ENCODE measurements at places on chromosomes 12 and 14.

DNA sequence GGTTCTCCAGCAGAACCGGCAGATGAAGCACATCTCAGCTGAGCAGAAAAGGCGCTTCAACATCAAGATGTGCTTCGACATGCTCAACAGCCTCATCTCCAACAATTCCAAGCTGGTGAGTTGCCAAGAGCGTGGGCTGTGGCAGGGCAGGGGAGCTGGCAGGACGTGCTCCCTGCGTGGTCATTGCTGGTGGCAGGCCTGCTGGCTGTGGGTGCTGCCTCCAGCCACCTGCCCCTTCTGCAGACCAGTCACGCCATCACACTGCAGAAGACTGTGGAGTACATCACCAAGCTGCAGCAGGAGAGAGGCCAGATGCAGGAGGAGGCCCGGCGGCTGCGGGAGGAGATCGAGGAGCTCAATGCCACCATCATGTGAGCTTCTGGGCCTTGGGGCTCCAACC, 35.8 kb downstream of the IL31 start:
- no peak for DNase-seq

GRCh38 chr12:1533205-1533601, 61.2 kb downstream of the FBXL14 start:
- no peak for DNase-seq

DNA sequence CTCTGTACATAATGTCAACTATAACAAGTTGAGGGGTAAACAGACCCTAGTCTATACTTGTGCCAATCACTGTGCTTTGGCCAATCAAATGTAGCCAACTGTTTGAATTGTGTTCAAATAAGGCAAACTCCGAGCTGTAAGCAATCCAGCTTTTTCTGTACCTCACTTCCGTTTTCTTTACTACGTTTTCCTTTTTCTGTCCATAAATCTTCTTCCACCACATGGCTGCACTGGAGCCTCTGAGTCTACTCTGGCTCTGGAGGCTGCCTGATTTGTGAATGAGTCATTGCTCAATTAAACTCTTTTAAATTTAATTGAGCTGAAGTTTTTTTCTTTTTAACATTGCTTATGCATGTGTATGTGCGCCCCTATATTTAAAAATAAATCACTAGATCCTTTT, 29.7 kb downstream of the CLEC1A start:
- DNase-seq = peak; percentile 58

- no peak for DNase-seq
Measured at GRCh38 chr14:23933108-23933741, 20.3 kb upstream of the DHRS4 start.

DNA sequence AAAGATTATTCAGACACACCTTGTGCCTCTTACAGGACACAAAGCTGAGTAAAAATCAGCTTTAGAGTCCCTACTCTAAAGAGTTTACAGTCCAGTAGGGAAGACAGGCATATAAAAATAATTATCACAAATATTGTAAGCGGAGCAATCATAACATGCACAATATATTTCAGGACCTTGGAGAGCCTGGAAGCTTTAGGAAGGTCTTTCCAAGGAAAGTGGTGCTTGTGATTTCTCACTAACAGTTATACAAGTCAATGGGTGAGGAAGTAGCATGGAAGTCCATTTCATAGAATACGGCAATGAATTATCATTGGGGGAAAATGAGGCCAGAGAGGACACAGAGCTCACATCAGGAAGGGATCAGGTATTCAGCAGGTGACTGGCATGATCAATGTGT, 268.3 kb downstream of the C12orf50 start:
- no peak for DNase-seq

DNA sequence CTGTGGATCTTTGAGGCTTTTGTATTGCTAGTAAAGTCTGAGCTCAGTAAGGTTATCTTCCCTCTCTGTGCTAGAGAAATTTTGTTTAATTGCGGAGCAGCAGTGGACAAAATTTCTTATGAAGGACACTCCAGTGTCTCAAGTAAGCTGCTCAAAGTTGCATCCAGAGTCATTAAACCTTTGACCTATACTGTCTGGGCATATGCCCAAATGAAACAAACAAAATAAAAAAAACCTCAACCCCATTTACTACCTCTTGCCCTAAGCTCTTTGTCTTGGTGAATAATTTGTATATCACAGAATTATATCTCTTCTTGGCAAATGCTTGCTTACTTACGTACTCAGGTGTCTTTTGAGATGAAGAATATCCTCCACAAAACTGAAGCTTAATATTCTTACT, 465.2 kb downstream of the SOX5 start:
- DNase-seq = no peak

GRCh38 chr14:88829188-88829587, 4.7 kb downstream of the TTC8 start:
- DNase-seq = peak; percentile 11

- peak; percentile 6 for DNase-seq
Measured at GRCh38 chr12:103455020-103455763, 40.6 kb downstream of the C12orf42 start.

- no peak for DNase-seq
Measured at GRCh38 chr14:102900631-102901571, 21.6 kb upstream of the AMN start.

DNA sequence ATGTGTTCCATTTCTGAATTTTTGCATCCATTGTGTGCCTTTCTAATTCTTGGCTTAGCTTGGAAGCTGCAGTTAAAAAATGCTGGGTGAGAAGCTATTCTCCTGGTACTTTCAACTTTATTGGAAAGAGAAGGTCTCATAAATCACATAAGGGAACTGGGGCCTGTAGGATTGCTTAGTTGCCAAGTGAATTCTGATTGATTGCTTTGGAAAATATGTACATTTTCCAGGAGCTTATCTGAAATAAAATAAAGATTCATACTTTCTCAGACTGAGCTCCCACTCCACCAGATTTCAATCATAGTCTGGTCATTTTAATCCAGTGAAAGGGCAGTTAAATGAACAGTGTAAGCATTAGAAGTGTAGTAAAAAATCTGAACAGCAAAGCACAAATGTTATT, 50.0 kb upstream of the PRICKLE1 start:
- no peak for DNase-seq

- no peak for DNase-seq
Measured at GRCh38 chr12:5586201-5586600, 154.3 kb downstream of the NTF3 start.

- DNase-seq = peak; percentile 35
Measured at GRCh38 chr14:83992857-83993256, 1537.1 kb upstream of the FLRT2 start.

DNA sequence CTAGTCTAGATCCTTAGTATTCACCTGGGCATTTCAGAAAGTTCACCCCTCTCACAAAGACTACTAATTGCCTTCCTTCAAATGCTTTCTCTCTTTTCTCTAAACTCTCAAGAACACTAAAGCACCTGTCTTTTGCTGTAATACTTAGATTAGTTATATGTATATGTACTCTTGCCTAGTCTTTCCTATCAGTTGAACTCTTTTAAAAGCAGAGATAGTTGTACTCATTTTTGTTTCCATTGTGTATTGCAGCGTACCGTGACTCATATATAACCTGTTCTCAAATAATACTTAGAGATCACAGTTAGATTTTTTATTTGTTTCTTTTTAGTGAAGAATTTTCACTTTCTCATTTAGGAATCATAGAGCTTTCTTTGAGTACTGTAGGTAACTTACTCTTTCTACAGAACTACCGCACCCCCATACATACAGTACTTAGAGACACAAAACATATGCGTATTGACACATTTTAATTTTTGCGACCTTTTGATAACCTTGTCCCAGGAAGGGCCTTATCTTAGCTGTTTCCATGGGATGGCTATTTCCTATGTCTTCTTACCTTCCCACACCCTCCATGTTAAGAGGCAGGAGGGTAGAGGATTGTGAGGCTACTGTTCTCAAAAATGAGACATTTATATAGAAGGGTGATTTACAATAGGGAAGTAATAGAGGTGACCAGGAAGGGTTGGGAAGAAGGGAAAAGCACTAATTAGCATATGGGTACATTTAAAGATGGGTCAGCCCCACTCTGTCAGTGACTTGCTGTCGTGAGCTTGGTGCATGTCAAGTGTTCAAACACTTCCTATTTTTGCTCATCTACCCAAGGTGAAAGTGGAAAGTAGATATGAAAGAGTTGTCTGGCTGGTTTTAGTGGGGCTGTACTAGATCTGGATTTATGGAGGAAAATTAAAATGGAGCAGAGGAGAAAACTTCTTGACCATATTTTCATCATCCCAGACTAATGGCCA, 74.3 kb downstream of the PLEKHA5 start:
- no peak for DNase-seq

All from HL-60 (cell line).